Activated naive CD4-positive, alpha-beta T cell treated with anti-CD3 and anti-CD28 coated beads, Interleukin-2, amount 50 U/mL, for 72 hours (primary cell): ENCODE measurements at places on chromosomes 5 and 9.

GRCh38 chr9:94593459-94594345 lies at the start of gene FBP2:
Gene FBP2, minus strand, starts transcription at chr9:94593824. Its CDS starts 98 bp downstream, at chr9:94593726.
- peak; percentile 42 for DNase-seq

- no peak for DNase-seq
Observed at GRCh38 chr5:178496642-178497041, 93.6 kb downstream of the COL23A1 start.

GRCh38 chr5:158752656-158752973 lies 347.1 kb downstream of the EBF1 start:
- DNase-seq, result no peak

DNA sequence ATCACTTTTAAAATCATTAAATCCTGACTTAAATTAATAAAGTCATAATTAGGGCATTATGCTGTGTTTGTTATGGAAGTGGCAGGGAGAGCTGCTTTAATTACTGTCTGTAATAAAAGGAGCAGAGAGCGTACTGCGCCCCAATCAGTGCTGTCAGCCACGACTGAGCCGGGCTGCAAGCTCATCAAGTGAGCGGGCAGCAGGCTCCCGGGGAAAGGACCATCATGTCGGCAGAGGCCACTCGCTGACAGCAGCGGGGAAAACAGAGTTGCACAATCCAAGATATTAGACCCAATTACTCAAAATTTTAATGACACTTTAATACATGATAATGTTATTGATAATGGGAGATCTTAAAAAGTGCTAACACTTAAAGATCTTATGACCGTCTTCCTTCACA lies 181.6 kb downstream of the AP3B1 start:
- no peak for DNase-seq

DNA sequence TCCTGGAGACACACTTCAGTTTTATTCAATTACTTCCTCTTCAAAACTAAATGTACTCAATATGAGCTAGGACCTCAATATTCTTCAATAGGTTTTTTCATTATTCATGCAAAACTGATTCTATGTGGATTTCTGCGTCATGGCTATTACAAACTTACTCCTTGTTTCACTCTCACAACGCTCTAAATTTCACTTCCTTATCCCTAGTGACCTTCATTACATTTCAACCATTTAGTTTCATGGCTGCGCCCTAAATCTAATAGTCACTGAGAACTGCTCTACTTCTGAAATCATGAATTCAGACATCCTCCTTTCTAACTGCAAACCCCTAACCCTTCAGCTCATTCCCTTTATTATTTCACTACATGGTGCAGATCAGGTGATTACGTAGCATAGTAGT lies 93.9 kb downstream of the SLC25A46 start:
- DNase-seq, result no peak

GRCh38 chr5:118931564-118931963 lies 56.8 kb downstream of the DTWD2 start:
- DNase-seq, result no peak

DNA sequence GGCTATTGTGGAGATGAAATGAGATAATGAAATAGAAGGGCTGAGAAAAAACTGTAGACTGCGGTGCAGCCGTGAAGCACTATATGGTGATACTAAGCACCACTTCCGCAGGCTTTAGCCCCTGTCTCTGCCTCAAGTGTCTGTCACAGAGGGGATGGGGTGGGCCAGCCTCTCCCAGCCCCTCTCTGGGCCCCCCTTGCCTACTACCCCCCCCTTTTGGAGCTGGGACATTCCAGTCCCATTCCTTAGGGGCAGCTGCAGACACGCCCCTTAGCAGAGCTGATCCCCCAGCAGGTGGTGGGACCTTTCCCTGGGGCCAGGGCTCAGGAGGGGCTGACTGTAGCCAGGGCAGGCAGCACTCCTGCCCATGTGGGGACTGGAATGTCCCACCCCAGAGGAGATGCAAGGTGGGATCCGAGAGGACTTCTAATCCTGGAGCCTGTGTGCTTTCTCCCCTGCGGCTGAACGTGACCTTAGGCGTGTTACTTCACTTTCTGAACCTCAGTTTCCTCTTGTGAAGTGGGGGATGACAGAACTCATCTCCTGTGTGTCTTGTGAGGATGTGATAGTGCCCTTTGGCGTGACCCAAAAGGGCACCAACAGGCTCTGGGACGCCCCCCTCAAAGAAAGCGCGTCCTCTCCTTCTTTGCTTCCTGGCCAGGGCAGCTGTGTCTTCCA lies 1.9 kb downstream of the N4BP3 start:
- no peak for DNase-seq

- no peak for DNase-seq
Observed at GRCh38 chr9:935348-935965, 41.0 kb upstream of the DMRT3 start.

DNA sequence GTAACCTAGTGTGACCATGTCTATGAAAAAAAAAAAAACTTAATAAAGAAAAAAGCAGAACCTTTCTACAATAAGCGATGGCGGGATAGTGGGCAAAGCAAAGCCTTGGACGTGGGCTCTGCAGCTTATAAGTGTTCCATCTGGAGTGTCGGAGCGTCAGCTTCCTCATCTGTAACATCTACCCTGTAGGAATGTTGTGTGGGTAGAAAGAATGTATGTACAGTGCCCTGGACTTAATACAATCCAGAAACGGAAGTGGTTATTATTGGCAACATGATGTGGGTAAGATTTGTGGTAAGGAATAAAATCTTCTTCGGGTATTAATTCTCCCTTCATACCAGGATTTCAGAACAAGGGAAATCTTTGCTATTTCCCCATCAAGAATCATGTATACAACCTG lies 66.5 kb downstream of the SEMA5A start:
- no peak for DNase-seq

DNA sequence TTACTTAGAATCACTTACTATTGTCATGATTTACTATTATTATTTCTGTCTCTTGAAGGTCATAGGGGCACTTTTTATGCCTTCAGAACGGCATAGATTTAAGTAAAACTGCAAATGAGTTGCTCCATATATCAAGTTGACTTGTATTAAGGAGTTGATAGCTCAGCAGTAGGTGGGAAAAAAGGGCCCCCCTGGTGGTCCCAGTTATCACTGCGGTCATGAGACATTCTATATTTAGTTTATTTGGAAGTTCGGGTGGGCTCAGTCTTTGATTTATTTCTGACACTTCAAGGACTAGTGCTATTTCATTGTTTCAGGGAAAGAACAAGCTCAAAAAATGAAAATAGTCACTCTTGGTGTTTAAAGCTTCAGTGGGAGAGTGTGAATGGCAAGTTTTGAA lies 159.3 kb downstream of the SLC24A2 start:
- no peak for DNase-seq

GRCh38 chr5:63101870-63102269 lies 523.3 kb downstream of the LRRC70 start:
- no peak for DNase-seq

DNA sequence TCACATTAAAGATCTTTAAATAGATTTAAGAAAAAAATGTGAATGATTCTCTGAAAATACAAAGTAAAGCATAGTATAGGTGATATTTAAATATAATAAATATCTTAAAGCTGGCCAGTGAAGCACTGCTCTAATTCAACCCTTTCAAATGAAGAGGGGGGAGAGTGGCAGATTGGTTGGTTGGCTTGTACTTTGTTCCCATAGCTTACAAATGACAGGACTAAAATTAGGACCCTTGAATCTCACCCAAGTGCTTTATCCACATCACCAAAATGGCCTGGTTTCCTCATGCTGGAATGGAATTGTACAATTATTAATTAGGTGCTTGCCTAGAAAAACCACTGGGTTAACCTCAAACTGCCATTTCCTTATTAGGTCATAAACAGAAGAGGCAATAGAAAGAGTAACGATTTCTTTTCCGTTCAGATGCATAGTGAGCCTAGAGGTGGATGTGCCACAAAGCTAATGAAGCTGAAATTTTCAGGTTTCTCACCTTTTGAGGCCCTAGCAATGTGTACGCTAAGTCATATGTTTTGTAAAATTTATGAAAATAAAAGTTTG lies 354.5 kb upstream of the CDH6 start:
- no peak for DNase-seq

DNA sequence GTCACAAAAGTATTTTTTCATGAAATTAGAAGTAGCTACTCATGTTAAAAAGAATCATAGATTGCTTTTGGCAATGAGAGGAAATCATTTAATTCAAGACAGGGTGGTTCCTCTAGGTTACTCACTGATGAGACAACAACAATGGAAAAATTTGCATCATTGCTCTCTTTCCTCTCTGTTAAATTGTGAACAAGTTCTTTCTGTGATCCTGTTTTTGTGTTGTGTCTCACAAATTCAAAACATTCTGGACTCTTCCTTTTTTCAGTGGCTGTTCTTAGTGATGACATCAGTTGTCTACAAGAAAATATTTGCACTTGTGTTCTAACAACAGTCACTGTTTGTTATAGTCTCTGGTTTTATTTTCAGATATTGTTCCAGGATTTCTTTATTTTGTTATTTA lies 95.3 kb downstream of the XRCC4 start:
- DNase-seq, result no peak

- DNase-seq, result no peak
Observed at GRCh38 chr9:120324996-120325642, 254.8 kb downstream of the CDK5RAP2 start.

GRCh38 chr5:6719417-6719816 lies 6.2 kb downstream of the TENT4A start:
- no peak for DNase-seq

GRCh38 chr5:110092955-110093785 lies 403.4 kb downstream of the MAN2A1 start:
- no peak for DNase-seq
